ENCODE measurements at places on chromosomes 12 and 14. TPM values are rescaled to one million over a fixed set of nuclear protein-coding genes. Genes with fewer than 3 reads are reported as not detected.

Gene KRT83
- not detected for total RNA-seq

Gene PRH2
- not detected for total RNA-seq

Gene E2F7
- total RNA-seq, result 4.6 TPM

DNA sequence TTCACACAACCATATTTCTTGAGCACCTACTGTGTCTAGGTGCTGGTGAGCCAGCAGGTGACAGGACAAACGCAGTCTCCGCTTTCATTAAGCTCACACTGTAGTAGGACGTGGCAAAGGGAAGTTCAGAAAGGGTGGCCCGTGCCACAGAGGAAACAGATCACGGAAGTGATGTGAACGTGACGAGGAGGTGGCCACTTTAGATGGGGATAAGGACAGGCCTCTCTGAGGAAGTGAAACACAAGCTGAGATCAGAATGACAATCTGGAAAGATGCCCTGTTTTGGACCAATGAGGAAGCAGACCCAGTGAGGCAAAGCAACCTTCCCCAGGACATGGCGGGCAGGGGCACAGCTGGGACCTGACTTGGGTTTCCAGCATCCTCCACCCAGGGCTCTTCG lies 127.4 kb upstream of the PRMT8 start:
- no peaks in the 10 kb centered on the region for H3K36me3 ChIP-seq
- H3K4me1 ChIP-seq, result no peaks in the 10 kb centered on the region
- no peak overlapping the region for H3K27ac ChIP-seq
- DNase-seq, result no peak
- no peak overlapping the region for H3K4me3 ChIP-seq

DNA sequence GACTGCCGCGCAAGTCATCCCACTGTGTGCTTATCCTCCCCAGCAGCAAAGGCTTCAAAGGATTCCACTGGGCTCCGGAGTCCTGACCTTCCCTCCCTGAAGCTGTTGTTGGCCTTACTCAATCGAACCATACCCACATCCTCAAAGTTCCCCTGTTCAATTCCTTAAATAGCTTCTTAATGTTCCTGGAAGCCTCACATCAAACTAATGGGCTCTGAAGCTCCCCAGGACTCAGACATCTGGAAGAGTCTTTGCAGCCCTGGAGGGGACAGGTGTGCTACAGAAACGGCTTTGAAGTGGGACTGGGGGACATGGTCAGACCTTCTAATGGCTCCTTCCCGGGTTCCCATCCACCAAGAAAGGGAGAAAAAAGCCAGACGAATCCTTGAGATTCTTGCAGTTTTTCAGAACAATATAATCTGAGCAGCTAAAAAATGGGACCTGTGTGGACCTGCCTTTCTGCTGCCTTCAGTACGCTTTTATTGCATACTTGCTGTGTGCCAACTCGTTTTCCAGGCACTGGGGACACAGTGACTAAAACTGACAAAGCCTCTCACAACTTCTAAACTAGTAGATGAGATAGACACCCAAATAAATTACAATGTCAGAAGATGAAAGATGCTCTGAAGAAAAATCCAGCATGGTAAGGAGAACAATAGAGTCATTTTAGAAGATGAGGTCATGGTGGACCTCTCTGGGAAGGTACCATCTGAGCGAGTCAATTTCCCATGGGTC lies 204.5 kb downstream of the MON2 start:
- H3K4me1 ChIP-seq, result no peaks in the 10 kb centered on the region
- no peaks in the 10 kb centered on the region for H3K27me3 ChIP-seq
- DNase-seq, result no peak
- no peak overlapping the region for H3K27ac ChIP-seq
- H3K36me3 ChIP-seq, result no peaks in the 10 kb centered on the region

- H3K27ac ChIP-seq, result no peak overlapping the region
- H3K4me1 ChIP-seq, result no peaks in the 10 kb centered on the region
- DNase-seq, result no peak
- no peak overlapping the region for H3K4me3 ChIP-seq
These were observed 171.7 kb downstream of the SLC41A2 start for GRCh38 chr12:104786352-104786751.

- H3K27ac ChIP-seq, result no peak overlapping the region
- H3K27me3 ChIP-seq, result no peaks in the 10 kb centered on the region
- no peaks in the 10 kb centered on the region for H3K4me1 ChIP-seq
- no peak overlapping the region for H3K4me3 ChIP-seq
These were observed 36.5 kb downstream of the ACADS start for GRCh38 chr12:120762086-120762485.

DNA sequence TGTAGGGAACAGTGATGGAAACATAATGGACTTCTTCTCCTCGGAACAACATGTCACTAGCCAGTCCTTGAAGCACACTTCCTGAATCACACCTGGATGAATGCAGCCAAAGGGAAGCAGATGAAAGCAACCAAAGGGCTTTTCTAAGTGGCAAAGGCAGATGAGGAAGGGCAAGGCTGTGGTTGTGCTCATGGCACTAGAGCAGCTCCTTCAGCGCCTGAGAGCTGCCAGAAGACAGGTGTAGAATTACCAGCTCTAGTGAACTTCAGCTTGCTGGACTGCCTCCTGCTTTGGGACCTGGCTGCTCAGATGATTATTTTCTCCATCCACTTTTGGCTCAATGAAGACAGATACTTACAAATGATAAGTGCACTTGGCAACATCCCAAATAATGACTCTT lies 1372.1 kb upstream of the SEL1L start:
- H3K27me3 ChIP-seq, result no peaks in the 10 kb centered on the region
- H3K27ac ChIP-seq, result no peak overlapping the region
- H3K36me3 ChIP-seq, result no peaks in the 10 kb centered on the region
- H3K4me3 ChIP-seq, result no peak overlapping the region
- no peaks in the 10 kb centered on the region for H3K4me1 ChIP-seq

GRCh38 chr12:65941388-65941787 lies 117.1 kb downstream of the HMGA2 start:
- peak; percentile 95 for DNase-seq
- no peaks in the 10 kb centered on the region for H3K27me3 ChIP-seq
- H3K36me3 ChIP-seq, result no peaks in the 10 kb centered on the region
- H3K4me3 ChIP-seq, result peak overlapping the region; percentile 12
- peaks cover 27% of the 10 kb centered on the region for H3K4me1 ChIP-seq

GRCh38 chr12:107783406-107784376 lies 9.2 kb downstream of the ASCL4 start:
- no peak for DNase-seq
- no peaks in the 10 kb centered on the region for H3K36me3 ChIP-seq
- H3K4me1 ChIP-seq, result no peaks in the 10 kb centered on the region
- no peak overlapping the region for H3K4me3 ChIP-seq
- H3K27ac ChIP-seq, result no peak overlapping the region
- no peaks in the 10 kb centered on the region for H3K27me3 ChIP-seq

- DNase-seq, result peak; percentile 79
- peaks cover 2% of the 10 kb centered on the region for H3K4me1 ChIP-seq
- H3K36me3 ChIP-seq, result peaks cover 8% of the 10 kb centered on the region
- no peak overlapping the region for H3K27ac ChIP-seq
- no peaks in the 10 kb centered on the region for H3K27me3 ChIP-seq
These were observed 71.3 kb downstream of the ANKRD9 start for GRCh38 chr14:102437997-102438915.

DNA sequence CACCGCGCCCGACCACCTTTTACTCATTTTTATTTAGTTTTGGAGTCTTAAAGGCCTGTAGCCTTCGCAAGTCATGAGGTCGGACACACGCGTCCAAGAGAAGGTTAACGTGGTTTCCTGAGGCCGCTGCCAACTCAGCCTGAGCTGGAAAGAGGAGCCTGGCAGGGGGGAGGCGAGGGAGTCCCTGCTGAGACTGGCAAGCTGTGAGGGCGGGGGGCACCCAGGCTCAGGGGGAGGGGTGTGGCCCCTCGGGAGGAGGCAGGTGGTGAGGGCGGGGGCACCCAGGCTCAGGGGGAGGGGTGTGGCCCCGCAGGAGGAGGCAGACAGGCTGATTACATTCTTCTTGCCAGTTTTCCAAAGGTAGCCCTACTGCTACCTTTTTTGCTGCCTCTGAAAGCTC lies 143.2 kb downstream of the PIWIL1 start:
- H3K27ac ChIP-seq, result no peak overlapping the region
- no peaks in the 10 kb centered on the region for H3K36me3 ChIP-seq
- DNase-seq, result no peak
- H3K27me3 ChIP-seq, result no peaks in the 10 kb centered on the region

DNA sequence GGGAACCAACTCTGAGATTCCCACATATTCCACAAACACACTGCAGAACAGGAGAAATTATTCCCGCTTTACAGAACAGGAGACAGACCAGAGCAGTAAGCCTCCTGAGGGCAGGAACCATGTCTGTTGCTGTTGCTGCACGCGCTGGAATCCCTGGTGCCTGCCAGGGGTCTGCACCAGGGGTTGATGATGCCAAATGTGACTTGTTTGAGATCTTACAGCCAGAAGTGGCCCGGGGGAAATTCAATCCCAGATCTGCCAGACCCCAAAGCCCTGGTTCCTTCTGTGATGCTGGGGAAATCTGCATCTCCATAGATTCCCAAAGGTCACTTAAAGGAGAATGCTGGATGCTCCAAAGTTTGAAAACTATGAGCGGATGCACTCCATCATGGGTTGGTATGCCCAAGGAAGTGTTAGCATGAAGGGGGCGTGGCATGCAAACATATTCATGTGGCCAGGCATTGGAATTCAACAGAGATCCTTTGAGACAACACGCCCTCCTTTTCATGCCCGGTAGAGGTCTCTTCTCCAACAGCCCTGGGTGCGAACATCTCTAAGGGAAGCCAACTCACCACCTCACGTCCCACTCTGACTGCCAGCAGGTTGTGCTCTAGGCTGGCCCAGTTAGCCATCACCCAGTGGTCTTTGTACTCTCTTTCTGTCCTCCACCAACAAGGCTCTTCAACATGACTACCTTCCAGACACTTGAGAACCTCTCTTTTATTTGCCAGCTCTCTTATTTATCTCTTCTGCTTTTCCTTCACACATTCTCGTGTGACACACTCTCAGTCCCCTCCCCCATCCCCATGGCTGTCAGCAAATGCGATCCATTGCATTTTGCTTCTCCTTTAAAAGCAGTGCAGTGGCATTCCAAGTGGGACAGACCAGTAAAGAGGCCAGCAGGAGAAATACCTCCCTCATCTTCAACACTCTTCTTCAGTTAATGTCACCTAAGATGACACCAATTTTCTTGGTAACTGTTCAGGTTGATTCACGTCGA lies 131.3 kb downstream of the ZFP36L1 start:
- no peak for DNase-seq
- no peaks in the 10 kb centered on the region for H3K36me3 ChIP-seq
- H3K27me3 ChIP-seq, result no peaks in the 10 kb centered on the region
- peaks cover 37% of the 10 kb centered on the region for H3K4me1 ChIP-seq
- H3K27ac ChIP-seq, result no peak overlapping the region
- no peak overlapping the region for H3K4me3 ChIP-seq

GRCh38 chr12:128483526-128484255 lies 216.7 kb downstream of the TMEM132C start:
- no peaks in the 10 kb centered on the region for H3K4me1 ChIP-seq
- no peak overlapping the region for H3K27ac ChIP-seq
- no peak overlapping the region for H3K4me3 ChIP-seq
- H3K36me3 ChIP-seq, result no peaks in the 10 kb centered on the region

DNA sequence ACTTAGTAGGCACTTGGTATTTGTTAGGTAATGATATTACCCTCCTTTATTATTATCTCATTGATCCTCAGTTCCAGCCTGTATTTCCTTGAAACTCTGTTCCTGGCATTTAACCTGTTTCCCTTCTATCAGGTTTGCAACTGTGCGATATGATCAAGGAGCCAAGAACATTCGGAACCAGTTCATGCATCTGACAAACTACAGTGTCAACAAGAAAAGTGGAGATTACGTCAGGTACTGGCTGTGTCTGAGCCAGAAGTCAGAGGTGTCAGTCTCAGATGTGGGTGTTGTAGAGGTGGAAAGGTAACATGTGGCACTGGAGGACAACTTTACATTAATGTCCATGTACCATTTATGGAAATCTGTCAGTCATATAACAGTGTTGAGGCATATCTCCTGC lies 56.7 kb downstream of the TTLL5 start:
- H3K27me3 ChIP-seq, result no peaks in the 10 kb centered on the region
- no peak overlapping the region for H3K4me3 ChIP-seq
- no peak overlapping the region for H3K27ac ChIP-seq
- no peak for DNase-seq
- H3K4me1 ChIP-seq, result peaks cover 7% of the 10 kb centered on the region
- peaks cover 2% of the 10 kb centered on the region for H3K36me3 ChIP-seq

Measured in fibroblast of lung (primary cell).